ENCODE measurements at places on chromosomes 5 and 9.

DNA sequence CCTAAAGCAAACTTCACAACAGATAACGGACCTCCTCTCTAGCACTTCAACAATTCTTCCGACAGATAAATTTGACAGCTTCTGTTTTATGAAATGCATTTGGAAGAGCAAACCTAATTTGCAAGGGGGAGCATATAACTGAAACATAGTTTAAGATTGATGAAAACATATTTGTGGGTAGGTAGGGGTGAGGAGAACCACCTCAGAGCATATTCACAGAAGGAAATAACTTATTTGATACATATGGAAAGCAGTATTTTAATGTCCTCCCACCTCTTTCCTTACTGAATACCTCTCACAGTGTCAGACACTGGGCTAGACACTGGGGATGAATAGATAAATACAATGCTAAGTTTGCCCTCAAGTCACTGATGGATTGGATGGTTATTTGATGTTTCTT lies 384.8 kb downstream of the MAT2B start:
- no peak for DNase-seq

DNA sequence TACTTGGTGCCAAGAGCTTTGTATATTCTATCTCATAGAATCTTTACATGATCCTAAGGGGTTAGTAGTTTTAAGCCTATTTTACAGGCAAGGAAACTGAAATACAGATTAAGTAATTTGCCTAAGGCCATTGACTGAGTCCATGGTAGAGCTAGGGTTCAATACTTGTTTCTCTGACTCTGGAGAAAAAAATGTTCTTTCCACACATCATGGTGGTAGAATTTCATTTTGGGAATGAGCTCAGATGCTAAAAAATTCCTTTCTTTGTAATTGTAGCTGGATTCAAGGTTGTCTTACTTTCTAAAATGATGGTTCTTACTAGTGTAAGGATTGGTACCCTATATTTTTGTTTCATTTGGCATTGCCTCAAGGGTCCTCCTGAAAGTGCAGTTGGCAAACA lies 86.0 kb downstream of the ANKRD55 start:
- no peak for DNase-seq

DNA sequence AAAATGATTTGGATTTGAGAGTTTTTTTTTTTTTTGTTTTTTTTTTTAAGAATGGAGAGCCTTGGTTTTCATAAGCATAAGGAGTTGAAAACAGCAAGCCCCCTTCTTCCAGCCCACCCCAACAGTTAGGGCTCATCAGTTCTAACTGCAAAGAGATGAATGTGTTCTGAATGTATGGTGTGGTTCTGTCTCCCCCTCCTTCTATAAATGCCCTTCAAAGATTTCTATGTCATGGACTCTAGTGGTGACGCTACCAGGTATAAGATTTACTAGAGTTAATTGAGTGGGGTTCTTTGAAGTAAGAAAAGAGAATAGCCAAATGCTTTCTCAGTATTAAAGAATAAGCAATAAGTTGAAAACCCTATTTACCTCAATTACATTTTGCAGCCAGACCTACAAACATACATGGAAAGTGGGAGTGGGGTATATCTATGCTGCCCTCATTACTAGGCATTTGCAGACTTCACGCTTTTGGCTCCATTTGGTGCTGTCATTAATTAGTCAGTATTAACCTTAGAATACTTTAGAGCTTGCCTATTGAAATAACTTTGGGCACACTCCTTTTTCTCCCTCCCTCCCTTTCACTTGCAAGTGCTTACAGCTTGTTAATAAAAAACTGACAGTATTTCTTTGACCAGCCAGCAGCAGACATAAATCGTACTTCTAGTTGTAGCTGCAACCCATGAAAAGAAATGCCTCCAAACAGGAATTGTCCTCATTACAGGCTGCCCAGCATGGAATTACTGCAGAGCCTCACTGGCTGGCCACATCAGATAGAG lies 667.2 kb upstream of the ZNF608 start:
- DNase-seq, result no peak

DNA sequence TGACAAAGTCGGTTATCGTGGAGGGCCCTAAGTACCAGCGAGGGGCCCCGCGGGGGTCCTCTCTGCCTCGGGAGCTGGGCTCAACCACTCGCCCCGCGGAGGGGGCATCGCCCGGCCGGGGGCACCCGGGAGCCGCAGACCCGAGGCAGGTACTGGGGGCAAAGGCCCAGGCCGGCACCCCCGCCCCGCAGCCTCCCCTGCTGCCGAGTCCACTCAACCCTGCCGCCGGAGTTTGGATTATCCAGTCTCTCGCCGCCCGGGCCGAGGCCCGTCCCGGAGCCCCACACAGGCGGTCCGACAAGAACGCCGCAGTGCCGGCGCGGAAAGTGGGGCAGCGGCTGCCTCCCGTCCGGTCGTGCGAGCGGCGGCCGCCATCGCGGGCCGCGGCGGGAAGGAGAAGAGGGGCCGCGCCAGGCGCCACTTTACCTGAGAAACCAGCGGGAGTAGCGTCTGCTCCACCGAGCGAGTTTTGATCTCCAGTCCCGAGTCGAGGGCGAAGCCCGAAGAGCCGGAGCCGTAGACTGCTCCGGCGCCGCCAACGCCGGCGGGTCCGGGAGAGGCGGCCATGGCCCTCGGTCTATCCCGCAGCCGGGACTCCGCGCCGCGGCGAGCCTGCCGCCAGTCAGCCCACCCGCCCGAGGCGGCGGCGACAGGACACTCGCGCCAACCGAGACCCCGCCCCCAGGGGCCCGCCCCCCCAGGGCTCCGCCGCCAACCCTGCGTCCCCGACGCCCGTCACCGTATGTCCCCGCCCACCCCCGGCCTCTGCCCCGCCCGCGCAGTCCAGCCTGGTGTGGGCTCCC lies at the start of gene CTNNAL1:
Gene CTNNAL1, minus strand, starts transcription at position 624 of the 803 bp plus-strand sequence. Its CDS starts 57 bp downstream, at position 567.
- peak; percentile 90 for DNase-seq

DNA sequence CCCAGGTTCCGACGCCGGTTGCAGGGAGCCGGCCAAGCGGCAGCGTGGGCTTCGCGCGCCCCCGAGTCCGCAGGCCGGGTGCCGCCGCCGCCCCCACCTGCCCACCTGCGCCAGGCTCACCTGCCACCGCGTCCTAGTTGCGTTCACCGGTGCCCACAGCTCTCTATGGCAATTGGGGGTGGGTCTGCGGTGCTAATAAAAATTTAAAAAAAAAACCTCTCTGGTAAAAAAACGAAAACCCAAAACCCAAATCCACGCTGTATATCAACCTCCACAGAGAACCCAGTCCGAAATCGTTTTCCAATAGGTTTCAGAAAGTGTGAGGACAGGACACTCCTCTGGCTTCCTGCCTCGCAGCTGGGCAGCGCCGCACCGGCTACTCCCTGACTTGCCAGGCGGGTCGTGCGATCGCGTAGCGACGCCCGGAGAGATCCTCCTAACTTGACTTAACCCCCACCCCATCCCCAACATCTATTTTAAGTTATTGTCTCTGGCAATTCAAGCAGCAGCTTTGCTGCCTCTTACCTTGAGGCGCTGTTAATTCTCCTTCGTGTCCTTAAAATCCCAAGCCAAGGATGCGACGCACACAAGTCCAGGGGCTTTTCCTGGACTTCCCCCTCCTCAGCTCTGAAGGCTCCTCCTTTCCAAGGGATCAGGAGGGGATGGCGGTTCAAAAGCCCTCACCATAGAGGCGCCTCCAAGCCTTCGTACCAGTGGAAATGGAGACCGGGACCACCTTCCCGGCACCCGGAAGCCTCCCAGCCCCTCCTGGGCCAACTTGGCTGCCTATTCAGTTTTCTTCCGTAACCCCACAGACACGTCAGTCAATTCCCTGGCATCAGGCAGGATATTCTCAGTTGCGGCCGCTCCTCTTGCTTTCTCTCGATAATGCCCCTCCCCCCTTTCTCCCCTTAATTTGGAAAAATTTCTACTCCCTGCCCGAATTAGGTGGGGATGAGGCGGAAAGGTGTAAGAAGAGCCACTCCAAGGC lies 1639.4 kb upstream of the C9orf72 start:
- no peak for DNase-seq

DNA sequence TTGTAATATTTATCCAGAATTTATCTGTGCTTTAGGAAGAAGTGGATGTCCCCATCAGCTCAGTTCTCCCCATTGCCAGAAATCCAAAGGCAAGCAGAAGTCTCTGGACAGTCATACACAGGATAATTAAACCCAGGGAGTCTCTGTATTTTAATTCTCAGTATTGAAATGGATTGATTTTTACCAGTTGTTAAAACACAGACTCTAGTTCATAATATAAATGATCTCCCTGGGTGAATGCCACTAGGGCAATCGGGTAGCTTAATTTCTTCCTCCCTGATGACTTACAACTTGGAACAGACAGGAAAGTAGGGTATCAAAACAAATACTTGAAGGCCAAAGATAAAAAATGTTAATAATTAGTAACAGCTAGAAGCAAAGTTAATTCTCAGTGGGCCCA lies 66.5 kb upstream of the DAP start:
- DNase-seq, result no peak

GRCh38 chr5:90134892-90135291 lies 274.7 kb downstream of the CETN3 start:
- no peak for DNase-seq

GRCh38 chr9:107478805-107479204 lies 10.8 kb downstream of the KLF4 start:
- no peak for DNase-seq

DNA sequence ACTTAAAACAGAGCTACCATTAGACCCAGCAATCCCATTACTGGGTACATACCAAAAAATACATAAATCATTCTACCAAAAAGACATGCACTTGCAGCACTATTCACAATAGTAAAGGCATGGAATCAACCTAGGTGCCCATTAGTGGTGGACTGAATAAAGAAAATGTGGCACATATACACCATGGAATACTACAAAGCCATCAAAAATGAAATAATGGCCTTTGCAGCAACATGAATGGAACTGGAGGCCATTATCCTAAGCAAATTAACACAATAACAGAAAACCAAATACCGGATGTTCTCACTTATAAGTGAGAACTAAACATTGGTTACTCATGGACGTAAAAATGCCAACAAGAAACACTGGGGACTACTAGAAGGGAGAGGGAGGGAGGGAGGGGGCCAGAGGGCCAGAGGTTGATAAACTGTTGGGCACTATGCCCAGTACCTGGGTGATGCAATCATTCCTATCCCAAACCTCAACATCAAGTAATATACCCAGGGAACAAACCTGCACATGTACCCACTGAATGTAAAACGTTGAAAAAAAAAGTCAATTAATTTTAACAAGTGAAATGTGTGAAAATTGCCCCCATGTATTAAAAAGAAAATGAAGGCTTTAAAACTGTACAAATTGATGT lies 24.5 kb upstream of the GPR150 start:
- no peak for DNase-seq

DNA sequence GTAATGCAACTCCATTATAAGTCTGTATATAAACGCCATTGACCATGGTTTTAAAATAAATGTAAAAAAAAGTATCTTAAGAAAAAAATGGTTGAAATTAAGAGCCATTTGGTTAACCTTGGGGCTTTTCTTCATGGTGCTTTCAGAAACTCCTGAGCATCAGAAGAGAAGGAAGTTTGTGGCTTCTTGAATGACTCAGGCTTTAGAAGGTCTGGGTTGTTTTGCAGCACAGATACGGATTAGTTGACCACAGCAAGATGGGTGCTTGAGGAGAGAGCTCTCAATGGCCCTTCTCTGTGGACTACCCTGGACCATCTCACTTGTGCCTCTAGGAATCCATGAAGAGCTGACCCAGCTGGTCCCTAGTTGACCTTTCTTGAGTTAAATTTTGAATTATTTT lies 189.5 kb downstream of the TMEM38B start:
- DNase-seq, result no peak

DNA sequence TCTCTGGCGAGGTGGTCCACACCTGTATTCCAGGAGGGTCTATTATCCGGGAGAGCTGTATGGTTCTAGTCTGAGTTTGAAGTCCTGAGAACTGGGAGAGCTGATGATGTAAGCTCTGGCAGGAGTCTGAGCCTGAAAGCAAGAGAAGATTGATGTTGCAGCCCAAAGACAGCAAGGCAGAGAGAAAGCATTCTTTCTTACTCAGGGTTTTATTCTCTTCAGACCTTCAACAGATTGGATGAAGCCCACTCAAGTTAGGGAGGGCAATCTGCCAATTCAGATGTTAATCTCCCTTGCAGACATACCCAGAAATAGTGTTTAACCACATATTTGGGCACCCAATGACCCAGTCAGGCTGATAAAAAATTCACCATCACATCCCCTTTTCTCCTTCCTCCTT lies 159.1 kb downstream of the CCDC171 start:
- no peak for DNase-seq

DNA sequence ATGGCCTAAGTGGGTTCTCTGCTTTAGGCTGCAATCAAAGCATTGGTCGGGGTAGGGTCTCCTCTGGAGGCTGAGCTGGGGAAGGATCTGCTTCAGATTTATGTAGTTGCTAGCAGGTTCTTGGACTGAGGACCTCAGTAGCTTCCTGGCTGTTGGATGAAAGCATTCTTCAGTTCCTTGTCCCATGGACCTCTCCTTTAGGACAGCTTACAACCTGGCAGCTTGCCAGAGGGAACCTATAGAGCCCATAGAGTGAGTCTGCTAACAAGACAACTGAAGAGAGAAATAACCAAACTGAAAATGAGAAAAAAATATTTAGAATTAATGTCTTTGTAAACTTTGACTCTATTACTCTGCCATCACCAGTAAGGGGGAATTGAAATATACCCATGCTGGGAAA lies 12.4 kb downstream of the MRPS30 start:
- DNase-seq, result no peak

DNA sequence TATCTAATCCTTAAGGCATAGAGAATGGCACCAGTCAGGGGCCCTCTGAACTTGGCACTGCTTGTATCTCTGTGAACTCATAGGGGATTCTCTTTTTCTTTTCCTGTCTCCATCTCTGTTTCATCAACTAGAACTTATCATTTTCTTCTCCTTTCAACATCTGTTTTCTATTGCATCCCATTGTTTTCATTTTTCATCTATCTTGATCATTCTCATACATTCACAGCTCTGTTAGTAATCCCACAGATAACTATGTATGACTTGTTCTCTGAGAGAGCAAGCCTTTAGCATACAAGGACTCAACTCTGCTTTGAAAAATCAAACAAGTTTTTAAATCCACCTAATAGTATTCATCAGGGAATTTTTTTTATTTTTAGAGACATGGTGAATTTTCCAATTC lies 264.3 kb downstream of the ARRDC3 start:
- DNase-seq, result no peak

DNA sequence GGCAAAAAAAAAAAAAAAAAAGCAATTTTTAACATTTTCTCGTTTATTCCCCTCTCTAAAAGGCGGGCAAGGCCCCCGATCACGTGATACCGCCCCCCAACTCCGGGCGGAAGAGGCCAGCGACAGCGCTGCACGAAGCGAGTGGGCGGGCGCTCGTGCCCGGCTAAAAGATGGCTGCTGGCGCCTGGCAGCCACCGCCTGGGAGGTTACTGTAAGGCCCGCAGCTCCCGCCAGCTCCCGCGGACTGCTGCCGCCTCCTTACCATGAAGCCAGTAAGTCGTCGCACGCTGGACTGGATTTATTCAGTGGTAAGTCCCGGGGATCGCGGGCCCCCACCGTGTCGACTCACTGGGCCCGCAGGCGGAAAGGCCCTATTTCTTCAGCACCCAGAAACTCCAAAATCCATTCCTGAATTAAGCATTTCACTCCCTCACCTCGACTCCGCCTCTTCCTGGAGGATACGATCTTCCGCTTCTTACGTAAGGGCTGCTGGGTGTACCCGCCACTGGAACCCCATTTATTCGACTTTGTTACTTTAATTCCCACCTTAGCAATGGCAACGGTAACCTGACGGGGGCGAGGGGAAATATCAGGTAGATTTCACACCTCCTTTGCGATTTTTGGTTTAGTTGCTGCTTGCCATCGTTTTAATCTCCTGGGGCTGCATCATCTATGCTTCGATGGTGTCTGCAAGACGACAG lies at the start of the genes SMIM27 and TOPORS:
Gene SMIM27, plus strand, starts transcription at position 156 of the 701 bp plus-strand sequence. Its CDS starts 108 bp downstream, at position 264.
Gene TOPORS, minus strand, starts transcription at position 415 of the 701 bp plus-strand sequence. Its CDS starts 150 bp downstream, at position 265.
- peak; percentile 71 for DNase-seq
